NK-92 treated with Interleukin-12 subunit alpha and Interleukin-12 subunit beta, amount 100 ng/mL, for 24 hours (cell line): ENCODE measurements at places on chromosomes 13 and 19.

DNA sequence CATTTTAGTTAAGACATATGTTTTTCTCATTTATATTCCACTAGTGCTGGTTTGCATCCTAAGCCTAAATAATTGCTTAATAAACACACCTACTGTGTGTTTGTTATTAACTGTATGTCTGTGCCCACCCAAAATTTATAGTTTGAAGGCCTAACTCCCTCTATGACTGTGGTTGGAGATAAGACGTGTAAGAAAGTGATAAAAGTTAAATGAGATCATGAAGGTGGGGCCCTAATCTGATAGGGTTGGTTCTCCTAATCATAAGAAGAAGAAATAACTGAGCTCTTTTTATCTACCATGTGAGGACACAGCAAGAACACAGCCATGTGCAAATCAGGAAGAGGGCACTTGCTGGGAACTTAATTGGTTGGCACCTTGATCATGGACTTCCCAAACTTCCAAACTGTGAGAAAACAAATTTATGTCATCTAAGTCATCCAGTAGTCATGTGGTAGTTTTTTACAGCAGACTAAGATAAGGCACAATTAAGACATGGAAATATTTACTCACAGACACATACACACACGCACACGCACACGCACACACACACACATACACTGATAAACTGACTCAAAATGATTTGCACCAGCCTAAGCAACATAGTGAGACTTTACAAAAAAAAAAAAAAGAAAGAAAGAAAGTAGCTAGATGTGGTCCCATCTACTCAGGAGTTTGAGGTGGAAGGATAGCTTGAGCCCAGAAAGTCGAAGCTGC is 662.1 kb downstream of the PCDH9 start:
- DNase-seq: no peak

DNA sequence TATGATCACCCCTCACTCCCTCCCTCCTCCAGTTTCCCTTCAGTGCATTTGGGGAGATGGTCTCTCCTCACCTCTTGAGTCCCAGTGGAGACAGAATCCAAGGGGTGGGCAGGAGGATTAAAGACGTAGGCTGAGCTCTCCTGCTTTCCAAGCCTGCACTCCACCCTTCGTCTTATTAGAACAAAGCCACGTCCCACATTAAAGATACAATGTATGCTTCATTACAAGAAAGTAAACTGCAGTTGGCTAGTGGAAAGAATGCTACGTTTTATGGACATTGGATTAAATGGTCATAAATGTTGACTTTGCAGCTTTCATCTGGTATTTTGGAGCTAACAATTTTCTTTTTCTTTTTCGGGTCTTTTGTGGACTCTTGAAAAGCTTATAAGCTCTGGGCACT is 1.5 kb upstream of the KLK11 start:
- DNase-seq: no peak

GRCh38 chr19:6571167-6571566 is 19.8 kb downstream of the CD70 start:
- DNase-seq: no peak

DNA sequence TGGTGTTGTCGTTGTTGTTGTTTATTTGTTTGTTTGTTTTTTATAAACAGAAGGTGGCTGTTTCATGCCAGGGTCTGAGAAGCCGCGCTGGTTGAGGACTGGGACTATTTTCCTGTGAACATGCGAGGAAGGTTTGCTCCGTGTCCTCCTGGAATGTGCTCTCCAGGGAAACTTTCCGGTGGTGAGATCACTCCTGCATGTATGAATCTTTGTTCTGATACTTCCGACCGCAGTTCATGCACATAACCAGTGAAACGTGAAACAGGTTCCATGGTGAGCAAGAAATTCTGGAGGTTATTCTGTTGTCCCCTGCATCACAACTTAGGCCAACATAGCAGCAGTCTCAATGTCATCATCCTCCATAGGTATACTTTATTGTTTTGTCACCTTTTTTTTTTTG is 187.6 kb upstream of the ARGLU1 start:
- DNase-seq: no peak

GRCh38 chr13:32737111-32737571 is 150.9 kb downstream of the PDS5B start:
- no peak for DNase-seq

- no peak for DNase-seq
Measured at GRCh38 chr19:4980838-4981680, 12.1 kb downstream of the KDM4B start.
